ENCODE measurements at places on chromosomes 7 and 10.

DNA sequence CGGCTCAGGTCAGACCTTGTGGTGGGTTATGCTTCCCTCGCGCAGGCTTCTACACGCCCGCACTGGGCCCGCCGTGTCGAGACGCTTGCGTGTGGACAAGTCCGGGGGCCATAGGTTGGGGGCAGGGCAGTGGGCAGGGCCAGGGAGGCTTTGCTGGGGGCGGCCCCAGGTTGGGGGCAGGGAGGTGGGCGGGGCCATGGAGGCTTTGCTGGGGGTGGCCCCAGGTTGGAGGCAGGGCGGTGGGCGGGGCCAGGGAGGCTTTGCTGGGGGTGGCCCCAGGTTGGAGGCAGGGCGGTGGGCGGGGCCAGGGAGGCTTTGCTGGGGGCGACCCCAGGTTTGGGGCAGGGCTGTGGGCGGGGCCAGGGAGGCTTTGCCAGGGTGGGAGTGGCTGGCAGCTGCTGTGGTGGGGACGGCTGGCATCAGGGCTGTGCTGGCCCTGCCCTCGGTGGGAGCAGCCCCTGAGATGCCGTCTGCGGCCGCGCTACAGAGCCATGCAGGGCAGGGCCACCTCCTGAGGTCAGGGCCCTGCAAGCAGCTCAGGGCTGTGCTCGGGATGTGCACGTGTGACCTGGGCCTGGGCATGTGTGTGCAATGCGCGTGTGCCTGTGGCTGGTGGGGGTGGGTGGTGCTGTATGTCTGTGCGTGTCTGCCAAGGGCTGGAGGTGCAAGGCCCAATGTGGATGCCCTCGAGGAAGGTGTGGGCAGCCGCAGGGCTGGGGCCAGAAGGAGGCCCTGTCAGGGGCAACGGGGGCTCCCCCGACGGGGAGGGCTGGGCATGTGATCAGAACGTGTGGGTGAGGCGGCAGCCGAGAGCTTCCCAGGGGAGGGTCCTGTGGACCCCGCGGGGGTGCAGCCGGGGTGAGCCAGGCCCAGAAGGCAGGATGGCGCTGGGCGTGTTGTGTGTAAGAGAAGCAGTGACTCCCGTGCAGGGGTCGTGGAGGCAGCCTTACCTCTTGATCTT is 72.5 kb upstream of the NKX6-2 start:
- no peak for DNase-seq

DNA sequence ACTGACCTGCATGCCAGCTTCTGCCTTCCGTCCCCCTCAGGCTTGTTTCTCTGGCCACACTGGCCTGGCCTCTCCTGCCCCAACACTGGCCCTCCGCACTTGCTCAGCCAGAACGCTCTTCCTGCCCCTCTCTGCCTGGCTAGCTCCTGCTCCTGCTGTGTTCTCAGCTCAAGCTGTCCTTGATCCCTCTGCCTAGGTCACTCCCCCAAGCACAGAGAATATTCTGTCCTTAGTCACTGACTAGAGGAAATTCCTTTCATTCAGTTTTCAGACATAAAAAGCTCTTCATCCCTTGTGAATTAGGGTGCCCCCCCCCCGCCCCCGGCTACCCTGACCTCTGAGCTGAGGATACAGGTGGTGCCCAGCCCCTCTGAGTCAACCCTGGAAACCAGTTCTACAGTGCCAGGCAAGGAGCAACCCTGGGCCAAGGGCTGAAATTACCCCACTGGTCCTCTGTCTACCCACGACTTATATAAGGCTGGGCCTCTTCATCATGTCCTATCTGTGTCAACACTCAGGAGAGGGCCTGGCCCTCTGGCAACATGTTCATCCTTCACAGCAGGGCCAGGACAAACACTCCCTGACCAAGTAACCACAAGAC is 6.6 kb upstream of the SGPL1 start:
- DNase-seq: no peak

- no peak for DNase-seq
These were observed 51.4 kb downstream of the MICALL2 start for GRCh38 chr7:1407892-1408291.

DNA sequence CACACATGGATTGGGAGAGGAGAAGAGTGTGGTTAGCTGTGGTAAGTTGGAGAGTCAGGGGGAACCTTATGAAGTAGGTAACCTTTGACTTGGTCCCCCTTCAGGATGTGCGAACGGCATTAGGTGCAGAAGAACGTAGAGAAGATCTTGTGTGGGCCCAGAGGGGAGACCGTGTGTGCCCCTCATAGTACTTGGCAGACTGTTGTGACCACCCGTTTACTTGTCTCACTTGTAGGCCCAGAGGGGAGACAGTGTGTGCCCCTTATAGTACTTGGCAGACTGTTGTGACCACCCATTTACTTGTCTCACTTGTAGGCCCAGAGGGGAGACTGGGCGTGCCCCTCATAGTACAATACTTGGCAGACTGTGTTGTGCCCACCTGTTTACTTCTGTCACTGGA is 2.6 kb downstream of the GTPBP4 start:
- DNase-seq: no peak

- DNase-seq: no peak
These were observed 26.1 kb downstream of the CALML3 start for GRCh38 chr10:5550621-5551530.

- no peak for DNase-seq
These were observed 363.4 kb downstream of the GRID1 start for GRCh38 chr10:86003201-86003621.

GRCh38 chr10:116450861-116451260 is 23.2 kb downstream of the PNLIPRP3 start:
- no peak for DNase-seq

GRCh38 chr10:6174201-6174874 is 28.4 kb upstream of the PFKFB3 start:
- DNase-seq: no peak

DNA sequence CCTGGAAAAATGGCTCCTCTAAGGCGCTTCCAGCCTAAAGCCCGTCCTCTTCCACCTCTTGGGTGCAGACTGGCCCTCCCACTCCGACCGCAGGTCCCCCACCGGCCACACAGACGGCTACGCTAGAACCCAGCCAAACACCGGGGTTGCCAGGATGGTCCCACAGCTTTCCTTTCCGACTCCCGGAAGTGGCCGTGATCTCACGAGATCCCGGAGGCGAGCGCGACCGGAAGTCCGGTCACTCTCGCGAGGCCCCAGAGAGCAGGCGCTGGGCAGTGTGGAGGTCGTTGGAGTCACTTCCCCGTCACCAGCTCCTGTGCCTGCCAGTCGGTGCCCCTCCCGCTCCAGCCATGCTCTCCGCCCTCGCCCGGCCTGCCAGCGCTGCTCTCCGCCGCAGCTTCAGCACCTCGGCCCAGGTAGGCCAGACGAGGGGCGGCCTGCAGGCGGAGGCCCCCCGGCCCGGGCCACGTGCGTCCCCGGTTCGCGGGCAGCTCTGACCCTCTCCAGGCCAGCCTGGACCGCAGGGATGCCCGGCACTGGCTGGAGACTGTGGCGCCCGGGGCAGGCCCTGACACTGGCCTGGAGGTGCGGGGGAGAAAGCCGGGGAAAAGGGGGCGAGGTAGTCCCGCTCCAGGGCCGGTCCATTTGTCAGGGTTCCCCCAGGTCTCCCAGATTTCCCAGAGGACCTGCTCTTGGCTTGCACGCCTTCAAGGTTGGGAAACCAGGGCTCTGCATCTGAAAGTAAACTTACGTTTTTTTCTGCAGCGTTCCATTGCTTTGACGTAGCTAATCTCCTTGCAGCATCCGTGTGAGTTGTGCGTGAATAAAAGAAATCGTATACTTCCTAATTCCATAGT is at the start of the genes MDH2 and STYXL1:
TSS of gene MDH2 (plus strand) at position 296 of the 857 bp plus-strand sequence. CDS start at position 351, 55 bp downstream.
TSS of gene STYXL1 (minus strand) at position 190 of the 857 bp plus-strand sequence. CDS start 17,477 bp downstream, outside the sequence.
- peak; percentile 82 for DNase-seq

DNA sequence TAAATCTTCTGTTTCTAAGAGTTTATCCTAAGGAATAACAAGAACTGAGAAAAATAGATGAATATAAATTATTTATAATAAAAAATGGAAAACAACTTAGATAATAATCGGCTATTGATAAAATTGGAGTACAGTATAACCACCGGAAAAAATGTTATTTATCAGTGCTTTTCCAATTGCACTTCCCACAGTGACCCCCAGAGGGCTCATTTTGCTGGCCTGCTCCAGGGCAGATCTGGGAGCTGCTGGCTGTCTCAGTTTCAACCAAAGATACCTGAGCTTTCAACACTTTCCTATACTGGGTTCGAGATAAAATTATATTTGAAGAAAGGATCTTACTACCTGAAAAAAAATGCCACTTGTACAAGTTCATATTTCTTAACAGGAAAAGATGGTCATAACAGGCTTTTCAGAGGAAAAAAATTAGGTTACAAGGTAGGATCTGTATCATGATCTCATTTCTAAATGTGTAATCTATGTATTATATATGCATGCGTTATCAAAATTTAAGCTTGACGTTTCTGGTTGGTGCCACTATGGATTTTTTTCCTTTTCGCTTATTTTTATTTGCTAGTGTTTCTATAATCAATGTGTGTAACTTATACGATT is 165.7 kb downstream of the NPSR1 start:
- DNase-seq: peak; percentile 52
